ENCODE measurements at places on chromosomes 3 and 15. TPM values are rescaled to one million over a fixed set of nuclear protein-coding genes. Genes with fewer than 3 reads are reported as not detected.

GRCh38 chr15:39629371-39629770 is 48.5 kb downstream of the THBS1 start:
- no peaks in the 10 kb centered on the region for H3K4me1 ChIP-seq
- no peak for DNase-seq
- no peak overlapping the region for H3K27ac ChIP-seq
- H3K36me3 ChIP-seq: peaks cover 4% of the 10 kb centered on the region

DNA sequence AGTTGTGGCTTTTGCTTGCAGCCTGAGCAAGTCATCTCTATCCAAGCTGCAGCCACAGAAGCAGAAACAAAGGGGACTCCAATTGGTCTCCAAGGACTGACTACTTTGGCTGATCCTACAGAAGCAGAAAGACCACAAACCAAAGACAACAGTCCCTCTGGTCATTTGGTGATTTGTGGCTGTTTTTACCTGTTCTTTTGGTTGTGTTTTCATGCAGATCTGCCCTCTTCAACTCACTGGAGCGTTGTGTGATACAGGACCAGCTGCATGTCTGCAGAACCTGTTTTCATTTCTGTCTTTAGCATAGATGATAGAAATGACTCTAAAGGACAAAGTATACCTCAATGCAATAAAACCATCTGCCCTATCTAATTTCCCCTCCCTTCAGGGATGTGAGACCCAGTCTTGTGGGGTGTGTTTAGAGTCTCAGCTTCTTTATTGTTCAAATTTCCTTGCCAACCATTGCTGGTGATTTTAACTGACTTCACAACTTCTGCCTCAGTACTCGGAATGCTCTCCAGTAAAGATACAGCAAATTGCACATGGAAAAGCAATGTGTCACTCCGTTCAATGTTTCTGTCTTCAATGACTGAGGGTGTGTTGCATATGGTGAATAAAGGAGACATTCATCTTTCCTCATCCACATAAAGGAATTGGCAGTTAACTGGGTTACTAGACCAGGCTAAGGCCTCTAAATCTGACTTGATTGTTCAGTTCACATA is 48.9 kb upstream of the SLC7A14 start:
- H3K4me3 ChIP-seq: no peak overlapping the region
- no peaks in the 10 kb centered on the region for H3K36me3 ChIP-seq
- no peak overlapping the region for H3K27ac ChIP-seq
- DNase-seq: no peak

DNA sequence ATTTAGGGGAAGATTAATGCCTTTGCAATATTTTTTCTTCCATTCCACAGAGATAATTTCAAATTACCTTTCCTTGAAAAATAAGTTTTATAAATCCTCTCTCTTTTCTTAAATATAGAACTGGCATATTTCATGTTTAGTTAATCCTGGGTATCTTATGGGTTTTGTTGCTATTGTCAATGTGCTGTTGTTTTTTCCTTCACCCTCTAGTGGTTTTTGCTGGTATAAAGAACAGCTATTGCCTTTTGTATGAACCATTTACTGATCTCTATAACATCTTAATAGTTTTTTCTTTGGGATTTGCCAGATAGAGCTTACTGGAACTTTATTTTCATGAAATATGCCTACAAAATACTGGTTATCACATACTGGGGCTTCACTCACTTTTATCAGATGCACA is 359.6 kb upstream of the DPPA4 start:
- H3K4me3 ChIP-seq: no peak overlapping the region
- H3K27me3 ChIP-seq: no peaks in the 10 kb centered on the region
- no peak for DNase-seq
- H3K36me3 ChIP-seq: peaks cover 5% of the 10 kb centered on the region

NANOGP8 gene
- total RNA-seq: 0.34 TPM

DNA sequence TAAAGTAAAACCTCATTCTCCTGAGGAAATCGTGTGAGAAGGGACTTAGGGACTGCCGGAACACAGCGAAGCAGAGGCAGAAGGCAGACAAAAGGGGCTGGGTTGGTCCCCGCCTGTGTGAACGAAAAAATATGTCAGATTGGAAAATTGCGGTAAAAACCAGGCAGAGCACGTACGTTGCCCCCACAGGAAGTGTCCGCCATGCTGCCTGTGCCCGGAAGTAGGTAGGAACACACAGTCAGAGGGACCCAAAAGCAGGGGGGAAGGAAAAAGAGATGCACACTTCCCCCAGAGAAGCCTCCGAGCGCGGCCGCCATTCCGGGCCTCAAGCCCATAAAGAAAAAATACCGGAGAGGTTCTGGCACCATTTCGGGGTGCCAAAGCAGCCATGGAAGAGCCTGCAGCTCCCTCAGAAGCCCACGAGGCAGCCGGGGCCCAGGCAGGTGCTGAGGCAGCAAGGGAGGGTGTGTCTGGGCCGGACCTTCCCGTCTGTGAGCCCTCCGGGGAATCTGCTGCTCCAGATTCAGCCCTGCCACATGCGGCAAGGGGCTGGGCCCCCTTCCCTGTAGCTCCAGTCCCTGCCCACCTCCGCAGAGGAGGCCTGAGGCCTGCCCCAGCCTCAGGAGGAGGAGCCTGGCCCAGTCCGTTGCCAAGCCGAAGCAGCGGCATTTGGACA is at the start of gene MKRN3:
Gene MKRN3, plus strand, starts transcription at position 280 of the 676 bp plus-strand sequence. Its CDS starts 109 bp downstream, at position 389.
- peaks cover 56% of the 10 kb centered on the region for H3K4me1 ChIP-seq
- H3K27ac ChIP-seq: peak within 1 kb of the TSS; percentile 97
- peak within 1 kb of the TSS; percentile 95 for H3K4me3 ChIP-seq
- peak; percentile 43 for DNase-seq

All from neural crest cell (in vitro differentiated cells).